ENCODE measurements at places on chromosomes 3 and 15.

DNA sequence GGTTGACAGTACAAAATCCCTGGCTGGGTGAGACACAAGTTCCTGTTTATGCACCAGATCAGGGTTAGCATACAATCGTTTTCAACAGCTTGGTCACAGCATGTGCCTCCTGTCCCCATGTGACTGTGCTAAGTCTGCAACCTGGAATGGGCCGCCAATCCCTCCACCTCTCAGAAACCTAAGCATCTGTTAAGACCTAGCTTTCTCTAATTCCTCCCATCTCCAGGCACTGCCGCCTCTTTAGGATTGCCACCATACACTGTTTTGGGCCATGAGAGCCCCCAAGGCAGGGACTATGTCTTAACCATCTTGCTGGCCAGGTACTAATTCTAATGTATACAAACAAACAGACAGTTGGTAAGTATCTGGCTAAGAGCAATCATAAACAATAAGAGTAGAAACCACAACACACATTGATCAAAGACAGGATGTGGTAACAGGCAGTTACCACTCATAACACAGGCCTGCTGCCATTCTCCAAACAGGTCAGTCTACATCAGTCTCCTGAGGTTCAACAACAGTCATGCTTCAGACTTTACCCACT, 25.6 kb downstream of the SEC22C start:
- DNase-seq, result no peak

- DNase-seq, result no peak
Measured at GRCh38 chr3:108403198-108403597, 106.8 kb downstream of the HHLA2 start.

DNA sequence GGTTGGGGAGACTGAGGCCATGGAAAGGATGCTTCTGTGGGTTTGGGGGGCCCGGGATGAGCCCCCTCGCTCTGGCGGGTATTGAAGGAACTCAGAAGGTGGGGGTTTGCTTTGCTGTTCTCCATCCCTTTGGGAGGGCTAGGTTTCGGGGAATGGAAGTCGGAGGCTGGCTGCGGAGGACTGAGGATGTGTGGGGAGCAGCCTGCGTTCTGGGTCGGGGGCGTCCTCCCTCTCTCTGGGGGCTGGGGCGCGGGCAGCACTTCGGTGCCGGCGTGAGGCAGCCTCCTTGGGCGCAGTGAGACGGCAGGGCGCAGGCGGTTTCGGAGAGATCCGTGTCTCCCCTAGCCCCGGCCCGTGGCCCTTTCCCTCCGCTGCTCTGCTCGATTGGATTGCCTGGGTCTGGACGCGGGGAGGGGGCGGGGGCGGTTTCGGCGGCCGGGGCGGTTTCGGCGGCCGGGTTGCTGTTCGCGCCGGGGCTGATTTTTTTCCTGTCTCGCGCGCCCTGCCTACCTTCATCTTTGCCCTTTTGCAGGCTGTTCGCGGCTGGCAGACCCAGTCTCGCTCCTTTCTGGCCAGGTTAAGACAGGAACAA, 1.4 kb downstream of the PTPRG start:
- no peak for DNase-seq

DNA sequence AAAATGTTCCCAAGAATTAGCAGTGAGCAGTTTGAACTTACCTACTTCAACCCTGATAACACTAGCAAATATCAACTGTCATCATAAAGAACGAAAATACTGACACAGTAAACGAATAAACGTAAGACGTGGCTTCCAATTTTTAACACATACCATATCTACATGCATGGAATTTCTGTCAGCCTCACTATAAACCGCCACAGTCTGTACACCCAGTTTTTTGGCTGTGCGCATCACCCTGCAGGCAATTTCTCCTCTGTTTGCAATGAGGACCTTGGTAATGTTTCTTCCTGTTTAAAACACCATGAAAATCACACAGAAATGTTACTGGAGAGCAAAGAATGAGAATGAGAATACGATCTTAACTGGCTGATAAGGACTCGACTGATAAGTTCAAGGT, 7.0 kb downstream of the MCCC1 start:
- no peak for DNase-seq

DNA sequence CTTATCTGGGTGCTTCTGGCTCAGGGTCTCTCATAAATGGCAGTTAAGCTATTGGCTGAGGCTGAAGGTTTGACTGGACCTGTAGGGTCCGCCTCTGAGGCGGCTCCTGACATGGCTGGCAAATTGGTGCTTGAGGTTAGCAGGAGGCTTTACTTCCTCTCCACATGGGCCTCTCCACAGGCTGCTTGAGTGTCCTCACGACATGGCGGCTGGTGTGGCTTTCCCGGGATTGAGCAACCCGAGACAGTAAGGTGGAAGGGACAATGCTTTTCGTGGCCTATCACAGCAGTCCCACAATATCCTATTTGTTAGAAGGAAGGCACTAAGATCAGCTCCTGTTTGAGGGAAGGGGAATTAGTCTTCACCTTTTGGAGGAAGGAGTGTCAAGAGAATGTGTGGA, 267.3 kb upstream of the LRRFIP2 start:
- no peak for DNase-seq

GRCh38 chr3:191470080-191470479, 9.1 kb downstream of the PYDC2 start:
- no peak for DNase-seq

GRCh38 chr15:69585937-69586336, 133.3 kb downstream of the RPLP1 start:
- DNase-seq, result no peak

GRCh38 chr3:12985148-12985547, 88.1 kb downstream of the IQSEC1 start:
- no peak for DNase-seq

DNA sequence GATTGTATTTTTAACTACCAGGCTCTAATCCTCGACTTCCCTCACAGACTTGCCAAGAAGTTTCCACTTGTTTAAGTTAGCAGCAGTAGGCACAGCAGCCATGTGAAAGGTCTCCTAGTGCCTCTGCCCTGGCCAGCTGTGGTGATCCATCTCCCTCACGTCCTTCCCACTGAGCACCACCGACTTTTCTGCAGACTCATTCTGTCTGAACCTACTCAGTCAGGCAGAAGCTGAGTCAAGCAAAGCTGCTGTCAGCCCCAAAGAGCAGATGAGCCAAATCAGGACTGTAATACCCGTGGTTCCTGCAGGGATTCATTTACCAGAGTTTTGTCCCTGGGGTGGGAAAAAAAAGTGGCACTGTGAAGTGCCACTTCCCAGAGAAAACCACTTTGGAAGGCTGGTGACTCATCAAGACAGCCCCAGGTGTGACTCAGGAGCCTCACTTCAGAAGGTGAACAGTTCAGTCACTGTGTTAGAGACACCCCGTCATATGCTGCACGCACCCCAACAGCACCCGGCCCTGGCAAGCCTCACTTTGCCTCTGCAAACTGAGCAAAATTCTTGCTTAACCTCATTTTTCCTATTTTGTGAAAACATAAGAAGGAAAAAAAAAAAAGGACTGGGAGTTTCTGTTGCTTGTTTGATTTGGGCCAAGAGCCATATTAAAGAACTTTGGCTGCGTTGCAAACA, 76.0 kb downstream of the WWTR1 start:
- DNase-seq, result no peak

GRCh38 chr3:10835406-10835805, 19.4 kb downstream of the SLC6A11 start:
- no peak for DNase-seq
